ENCODE measurements at places on chromosomes 3 and 15.

- no peak for DNase-seq
Observed at GRCh38 chr3:78348664-78349063, 1308.8 kb downstream of the ROBO2 start.

DNA sequence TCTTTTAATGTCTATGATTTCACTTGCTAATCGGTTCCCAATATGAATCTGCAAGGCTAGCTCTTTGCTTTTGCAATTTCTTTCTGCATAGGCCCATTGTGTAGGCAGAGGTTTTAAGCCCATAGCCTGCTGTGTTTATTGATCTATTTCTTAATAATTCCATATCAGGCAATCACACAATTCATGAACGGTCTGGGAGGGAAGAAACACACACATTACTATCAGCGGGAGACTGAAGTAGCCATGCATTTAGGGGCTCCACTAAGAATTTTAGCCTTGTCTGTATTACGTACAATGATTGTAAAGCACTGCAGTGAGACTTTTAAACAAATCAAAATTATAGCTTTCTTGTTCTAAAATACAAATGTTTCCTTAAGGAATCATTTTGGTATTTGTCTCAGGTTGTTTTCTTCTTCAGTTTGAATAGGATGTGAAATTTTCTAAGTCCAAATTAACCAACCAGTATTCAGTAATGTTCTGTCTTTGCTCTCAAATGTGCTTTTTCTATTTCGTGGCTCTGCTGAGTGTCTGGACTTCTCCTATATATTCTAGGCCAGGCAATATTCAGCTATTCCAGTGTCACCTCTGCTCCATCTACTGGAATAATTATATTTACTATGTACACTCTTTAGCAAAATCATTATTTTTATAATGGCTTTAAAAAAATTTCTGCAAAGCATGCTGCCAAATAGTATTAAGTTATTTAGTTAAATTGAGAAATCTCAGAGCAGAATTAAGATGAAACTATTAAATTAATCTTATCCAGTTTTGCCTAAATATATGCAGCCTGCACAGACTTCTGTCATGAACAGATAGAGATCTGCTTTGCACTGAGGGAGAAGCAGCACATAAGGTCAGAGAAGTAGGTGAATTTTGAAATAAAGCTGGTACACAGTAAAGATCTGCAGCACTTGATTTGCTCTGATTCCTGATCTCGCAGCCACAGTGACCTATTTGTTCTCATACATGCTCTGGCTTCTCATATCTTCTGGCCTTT lies 103.0 kb upstream of the NAALADL2 start:
- DNase-seq: peak; percentile 99

DNA sequence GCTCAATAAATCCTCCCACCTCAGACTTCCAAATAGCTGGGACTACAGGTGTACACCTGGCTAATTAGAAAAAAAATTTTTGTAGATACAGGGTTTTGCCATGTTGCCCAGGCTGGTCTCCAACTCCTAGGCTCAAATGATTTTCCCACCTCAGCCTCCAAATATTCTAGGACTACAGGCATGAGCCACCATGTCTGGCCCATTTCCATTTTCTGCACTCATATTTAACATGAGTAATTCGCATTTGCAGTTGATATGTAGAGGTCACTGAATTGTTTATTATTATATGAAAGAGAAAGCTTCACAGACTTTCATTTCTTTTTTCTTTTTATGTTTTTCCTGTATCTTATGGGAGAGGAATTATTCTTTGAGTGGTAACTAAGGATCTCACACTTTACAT lies 492.7 kb downstream of the CNTN3 start:
- DNase-seq: no peak

DNA sequence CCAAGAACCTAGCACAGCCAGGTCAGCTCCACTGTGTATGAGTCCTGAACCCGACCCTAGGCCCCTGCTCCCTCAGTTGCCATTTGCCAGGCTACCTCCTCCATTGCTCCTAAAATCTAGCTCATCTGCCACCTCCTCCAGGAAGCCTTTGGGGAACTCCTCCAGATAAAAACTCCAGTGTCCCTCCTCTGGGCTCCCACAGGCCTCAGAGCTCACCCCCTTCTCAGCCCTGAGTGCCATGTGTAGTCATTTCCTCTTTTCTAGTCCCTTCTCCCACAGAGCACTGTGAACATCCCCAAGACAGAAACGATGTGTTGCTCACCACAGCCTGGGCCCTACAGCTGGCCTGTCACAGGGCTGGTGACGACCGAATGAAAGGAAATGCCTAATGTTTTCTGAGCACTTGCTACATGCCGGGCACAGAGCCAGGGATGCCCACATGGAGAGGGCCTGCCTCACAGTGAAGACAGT lies 61.0 kb downstream of the IQSEC1 start:
- DNase-seq: no peak

DNA sequence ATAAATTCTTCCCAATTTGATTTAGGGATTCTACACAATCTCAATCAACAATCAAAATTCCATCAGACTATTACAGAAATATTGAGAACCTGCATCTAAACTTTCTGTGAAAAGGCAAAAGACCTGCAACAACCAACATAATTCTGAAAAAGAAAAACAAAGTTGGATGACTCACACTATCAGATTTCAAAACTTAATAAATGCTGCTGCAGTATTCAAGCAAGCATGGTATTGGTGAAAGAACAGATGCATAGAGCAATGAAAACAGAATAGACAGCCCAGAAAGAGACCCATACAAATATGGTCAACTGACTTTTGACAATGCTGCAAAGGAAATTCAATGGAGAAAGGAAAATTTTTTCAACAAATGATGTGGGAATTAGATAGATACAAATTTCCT lies 477.1 kb upstream of the NR2F2 start:
- DNase-seq: no peak

GRCh38 chr3:46960081-46960701 lies 16.4 kb downstream of the CCDC12 start:
- no peak for DNase-seq

DNA sequence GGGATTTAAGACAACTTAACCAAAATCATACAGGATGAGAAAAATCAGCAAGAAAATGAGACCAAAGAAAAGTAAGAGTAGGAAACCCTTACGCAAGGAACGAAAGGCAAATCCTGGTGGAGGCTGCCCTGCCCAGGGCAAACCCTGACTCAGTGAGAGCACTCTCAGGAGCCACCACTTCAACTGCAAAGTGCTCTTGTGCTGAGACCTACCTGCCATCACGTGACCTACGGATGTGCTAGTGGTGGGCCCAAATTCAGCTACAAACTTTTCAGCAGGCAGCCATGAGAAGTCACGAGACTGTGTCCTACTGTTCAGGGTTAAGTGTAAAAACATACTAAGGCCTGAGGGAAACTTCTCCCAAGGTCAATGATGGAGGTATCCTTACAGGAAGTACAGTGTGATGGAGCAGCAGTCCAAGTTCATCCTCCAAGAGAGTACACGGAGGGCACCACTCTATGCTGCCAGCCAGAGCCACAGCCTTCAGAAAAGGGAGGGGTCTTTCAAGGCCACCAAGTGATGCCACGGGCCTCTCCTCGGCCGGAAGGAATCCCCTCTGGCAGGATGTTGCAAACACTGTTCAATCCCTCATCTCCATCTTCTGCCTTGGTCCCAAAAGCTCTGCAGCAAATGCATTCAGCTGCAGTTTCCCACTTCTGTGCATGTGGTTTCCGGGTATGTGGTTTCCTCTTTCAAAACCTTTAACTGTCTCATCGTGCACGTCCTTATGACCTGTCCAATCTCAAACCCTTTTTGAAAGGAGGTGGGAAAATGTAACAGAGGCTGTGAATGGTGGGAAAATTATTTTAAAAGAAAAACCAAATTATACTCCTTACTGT lies 9.5 kb downstream of the CHSY1 start:
- DNase-seq: no peak

DNA sequence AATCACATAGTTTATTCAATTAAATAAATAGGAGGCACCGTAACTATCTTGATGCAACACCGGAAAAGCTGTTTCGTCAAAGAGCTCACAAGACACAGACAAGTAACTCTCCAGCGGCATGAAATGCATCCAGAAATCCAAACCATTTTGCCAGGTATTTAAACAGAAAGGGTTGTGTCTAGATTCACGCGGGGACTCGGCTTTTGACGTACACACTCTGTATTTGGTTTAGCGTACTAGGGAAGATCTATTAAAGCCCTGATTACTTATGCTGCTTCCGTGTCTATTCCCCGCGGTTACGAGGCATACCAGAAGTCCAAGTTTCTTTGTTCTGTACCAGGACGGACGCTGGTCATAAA lies 718 bp downstream of the BNIP2 start:
- peak; percentile 59 for DNase-seq

DNA sequence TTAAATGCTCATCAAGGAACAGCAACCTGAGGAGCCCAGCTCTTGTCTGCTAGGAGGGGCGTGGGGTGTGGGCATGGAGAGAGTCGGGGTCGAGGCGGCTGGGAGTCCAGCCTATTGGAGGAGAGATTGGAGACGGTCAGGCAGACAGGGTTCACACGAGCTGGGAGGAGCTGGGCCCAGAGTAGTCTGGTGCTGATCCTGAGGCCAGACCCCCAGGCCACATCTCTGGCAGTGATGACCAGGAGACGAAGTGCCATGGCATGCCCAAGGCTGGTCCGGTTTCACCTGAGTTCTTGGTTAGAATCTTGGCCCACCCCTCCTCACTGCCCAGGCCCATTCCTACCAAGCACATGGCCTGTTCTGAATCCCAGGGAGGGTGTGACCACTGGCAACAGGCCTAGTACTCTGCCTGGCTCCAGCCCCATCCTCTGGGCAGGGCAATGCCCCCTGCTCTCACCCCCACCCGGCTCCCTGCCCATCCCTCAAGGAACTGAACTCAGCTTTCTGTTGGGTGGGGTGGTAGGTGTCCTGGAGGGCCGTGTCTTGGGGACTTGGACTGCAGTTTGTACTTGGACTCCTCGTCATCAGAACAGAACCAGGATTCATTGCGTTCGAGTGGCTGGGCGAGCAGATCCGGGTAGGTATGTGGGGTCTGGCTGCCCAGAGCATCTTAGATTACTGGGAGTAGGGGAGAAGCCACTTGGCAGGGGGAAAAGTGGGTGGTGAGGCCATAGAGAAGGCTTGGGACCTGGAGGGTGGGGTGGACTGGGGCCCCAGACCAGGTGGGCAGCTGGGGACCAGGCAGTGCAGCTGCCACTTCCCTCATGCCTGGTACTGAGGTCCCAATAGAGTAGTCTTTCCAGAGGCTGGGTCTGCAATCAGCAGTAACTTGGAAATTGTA lies 20.8 kb downstream of the SLC28A1 start:
- DNase-seq: no peak

DNA sequence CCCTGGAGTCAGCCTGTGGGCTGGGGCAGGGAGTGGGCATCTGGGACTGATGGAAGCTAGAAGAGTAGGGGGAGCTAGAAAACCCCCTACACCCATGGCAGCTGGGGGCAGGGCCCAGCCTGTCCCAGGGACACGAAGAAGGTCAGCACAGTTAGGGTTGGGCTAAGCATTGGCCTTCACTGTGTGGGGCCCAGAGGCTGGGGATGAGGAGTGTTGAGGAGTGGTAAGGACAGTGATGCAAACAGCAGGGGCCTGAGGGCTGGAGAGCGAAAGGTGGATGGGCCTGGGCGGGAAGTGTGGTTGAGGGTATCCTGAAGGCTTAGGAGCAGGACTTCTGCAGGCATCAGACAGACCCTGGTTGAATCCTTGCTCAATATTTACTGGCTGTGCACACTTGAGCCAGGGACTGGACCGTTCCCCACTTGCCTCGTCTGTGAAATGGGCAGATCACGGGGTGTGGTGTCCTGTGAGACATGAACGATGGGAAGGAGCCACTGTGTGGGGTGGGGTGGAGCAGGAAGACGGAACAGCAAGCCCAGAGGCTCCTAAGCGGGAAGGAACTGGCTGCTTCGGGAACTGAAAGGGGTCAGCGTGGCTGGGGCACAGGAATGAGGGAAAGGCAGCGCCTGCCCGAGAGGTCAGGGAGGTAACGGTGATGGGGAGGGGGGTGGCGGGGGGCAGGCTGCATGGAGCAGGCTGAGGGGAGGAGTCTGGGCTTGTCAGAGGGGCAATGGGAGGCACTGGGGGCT lies 7.3 kb downstream of the PRKCD start:
- DNase-seq: no peak

DNA sequence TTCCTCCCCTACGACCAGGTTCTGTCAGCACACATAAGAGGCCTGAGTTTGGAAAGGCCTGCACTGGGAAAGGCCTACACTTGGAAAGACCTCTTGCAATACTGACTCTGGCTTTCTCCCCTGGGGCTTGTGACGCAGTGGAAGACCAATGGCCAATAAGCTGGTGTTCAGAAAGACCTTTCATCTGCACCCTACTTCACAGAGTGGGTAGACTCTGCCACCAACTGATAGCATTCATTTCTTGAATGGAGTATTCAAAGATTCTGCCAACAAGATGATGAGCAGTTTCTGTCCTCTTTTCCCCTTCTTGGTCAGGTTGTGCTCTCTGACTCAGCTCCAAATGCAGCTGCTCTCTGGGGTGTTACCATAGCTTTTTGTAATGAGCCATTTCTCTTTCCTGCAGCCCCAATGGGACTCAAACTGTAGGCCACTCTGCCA lies 48.8 kb downstream of the TIPARP start:
- DNase-seq: no peak

GRCh38 chr15:88745696-88746095 lies 57.5 kb upstream of the ACAN start:
- no peak for DNase-seq

GRCh38 chr3:48429317-48429959 lies 448 bp downstream of the PLXNB1 start:
- peak; percentile 86 for DNase-seq

DNA sequence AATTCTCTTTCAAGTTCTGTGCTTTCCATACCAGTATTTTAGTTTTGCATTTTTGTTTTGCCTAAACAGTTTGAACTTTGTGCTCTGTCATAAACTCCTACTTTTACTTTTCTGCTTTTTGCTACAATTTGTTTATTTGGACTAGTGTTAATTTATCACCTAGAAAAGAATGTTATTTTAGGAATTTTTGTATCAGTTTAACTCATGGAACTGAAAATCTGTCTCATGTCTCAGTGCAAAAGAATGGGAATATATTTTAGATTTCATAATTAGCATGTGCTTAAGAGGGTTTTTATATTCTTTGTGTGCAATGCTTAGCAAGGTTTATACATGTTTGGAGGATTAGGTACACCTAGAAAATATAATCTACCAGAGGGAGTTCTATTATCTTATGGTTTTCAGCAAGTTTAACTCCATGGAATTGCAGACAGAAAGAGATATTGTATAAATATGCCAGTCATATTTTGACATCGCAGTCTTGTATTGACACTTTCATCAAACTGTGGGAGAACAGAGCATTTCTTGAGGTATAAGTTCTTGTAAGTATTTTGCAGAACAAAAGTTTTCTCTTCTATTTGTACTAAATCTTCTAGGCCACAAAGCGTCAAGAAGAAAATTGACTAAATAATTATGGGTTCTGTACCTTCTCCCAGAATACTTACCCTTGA lies 409.9 kb downstream of the RBMS3 start:
- no peak for DNase-seq

GRCh38 chr3:18732474-18732873 lies 307.3 kb upstream of the SATB1 start:
- no peak for DNase-seq

DNA sequence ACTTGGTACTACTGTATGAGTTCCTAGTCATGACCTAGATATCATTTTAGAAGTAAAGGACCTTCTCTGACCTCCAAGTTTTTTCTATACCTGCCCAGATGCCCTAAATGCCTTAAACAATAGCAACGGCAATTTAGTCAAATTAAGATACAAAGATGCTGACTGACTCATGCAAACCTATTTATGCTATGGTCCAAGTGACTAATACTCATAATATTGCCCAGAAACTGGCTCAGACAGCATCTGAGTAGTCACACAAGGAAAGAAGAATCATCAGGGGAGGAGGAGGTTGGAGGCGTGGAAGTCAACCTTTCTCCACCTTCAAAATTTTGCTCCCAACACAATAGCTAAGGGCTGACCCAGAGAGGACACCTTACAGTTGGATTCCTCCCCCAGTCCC lies 6.8 kb downstream of the FYCO1 start:
- DNase-seq: no peak

All from NCI-H146 (cell line).